ENCODE measurements at places on chromosomes 11 and 22. TPM values are rescaled to one million over a fixed set of nuclear protein-coding genes. Genes with fewer than 3 reads are reported as not detected.

GRCh38 chr11:71181566-71181965 lies 70.8 kb downstream of the SHANK2 start:
- H3K4me1 ChIP-seq = no peaks in the 10 kb centered on the region
- H3K27me3 ChIP-seq = peaks cover 3% of the 10 kb centered on the region
- no peak for DNase-seq
- no peak overlapping the region for H3K4me3 ChIP-seq
- no peaks in the 10 kb centered on the region for H3K36me3 ChIP-seq

DNA sequence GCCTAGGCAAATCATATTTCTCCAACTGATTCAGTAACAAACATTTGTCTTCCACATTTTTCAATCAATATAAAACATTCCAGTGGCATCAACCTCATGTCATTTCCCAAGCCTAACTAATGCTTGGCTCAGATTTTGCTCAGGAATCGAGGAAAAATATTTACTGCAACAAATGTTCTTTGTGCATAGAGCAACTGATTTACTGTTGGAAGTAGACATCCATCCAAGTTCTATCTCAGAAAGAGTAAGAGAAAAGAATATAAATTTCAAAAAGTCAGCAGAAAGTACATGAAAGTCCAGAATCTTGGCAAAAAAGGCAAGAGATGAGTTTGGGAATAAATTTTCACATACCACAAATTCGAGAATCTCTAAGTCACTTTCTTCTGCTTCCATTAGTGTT lies 2245.0 kb upstream of the RAG2 start:
- H3K27me3 ChIP-seq = no peaks in the 10 kb centered on the region
- DNase-seq = no peak
- H3K4me3 ChIP-seq = no peak overlapping the region
- no peaks in the 10 kb centered on the region for H3K4me1 ChIP-seq
- no peaks in the 10 kb centered on the region for H3K36me3 ChIP-seq

DNA sequence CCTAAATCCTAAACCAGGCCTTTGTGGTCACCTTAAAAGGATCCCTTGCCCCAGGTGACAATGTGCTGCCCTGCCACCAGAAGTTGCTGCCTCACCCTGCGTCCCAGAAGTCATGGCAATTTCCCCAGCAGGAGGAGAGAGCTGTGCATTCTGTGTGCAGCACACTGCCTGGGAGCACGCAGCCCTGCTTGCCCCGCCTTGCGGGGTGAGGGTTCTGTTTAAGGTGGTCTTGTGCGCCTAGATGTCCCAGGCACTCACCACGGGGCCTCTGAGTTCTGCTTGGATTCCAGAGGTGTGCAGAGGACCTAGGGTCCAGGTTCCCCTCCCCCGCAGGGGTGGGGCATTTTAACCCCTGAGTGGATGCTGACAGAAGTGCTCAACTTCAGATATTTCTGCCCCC lies 95.0 kb downstream of the GRAMD1B start:
- no peak overlapping the region for H3K27ac ChIP-seq
- no peak overlapping the region for H3K4me3 ChIP-seq
- H3K27me3 ChIP-seq = peaks cover 24% of the 10 kb centered on the region
- H3K36me3 ChIP-seq = no peaks in the 10 kb centered on the region
- H3K4me1 ChIP-seq = no peaks in the 10 kb centered on the region

- H3K4me3 ChIP-seq = no peak overlapping the region
- H3K27ac ChIP-seq = no peak overlapping the region
- no peaks in the 10 kb centered on the region for H3K4me1 ChIP-seq
- no peak for DNase-seq
- H3K27me3 ChIP-seq = no peaks in the 10 kb centered on the region
- H3K36me3 ChIP-seq = no peaks in the 10 kb centered on the region
These were observed 12.6 kb upstream of the MRPL23 start for GRCh38 chr11:1934335-1935155.

GRCh38 chr11:129655247-129655832 lies 160.3 kb upstream of the TMEM45B start:
- no peaks in the 10 kb centered on the region for H3K4me1 ChIP-seq
- H3K27me3 ChIP-seq = no peaks in the 10 kb centered on the region

DNA sequence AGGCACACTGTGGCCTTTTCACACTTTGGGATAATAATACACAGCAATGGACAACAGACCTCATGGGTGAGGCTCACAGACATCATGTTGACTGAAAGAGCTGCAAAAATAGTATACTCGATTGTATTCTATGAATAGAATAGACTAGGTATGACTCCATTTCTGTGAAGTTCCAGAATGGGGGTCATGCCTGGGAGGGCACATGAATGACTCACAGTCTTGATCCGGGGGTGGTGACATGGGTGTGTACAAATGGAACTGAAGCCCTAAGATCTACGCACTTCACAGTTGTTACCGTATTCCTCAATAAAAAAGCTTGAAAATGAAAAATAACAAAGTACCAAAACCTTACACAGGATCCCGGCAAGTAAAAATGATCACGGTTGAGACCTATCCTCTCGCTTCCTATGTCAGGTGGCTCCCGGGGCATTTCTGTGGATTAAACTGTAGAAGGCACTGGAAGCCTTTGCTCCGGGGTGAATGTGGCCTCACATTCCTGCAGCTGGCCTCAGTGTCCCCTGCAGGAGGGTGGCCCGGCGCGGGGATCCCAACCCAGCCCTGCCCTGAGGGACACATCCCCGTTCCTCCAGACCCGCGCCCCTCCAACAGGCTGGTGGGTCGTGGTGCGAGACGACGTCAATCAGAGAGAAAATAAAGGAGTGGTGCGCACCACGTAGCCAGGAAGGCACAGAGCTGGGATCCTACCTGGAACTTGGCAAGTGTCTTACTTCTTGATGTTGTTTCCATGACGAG lies 75.9 kb downstream of the NECTIN1 start:
- DNase-seq = no peak
- H3K4me3 ChIP-seq = no peak overlapping the region
- H3K27me3 ChIP-seq = 0 out of 2 replicates have a peak, but pooled peaks cover 2% of the 10 kb centered on the region
- H3K36me3 ChIP-seq = no peaks in the 10 kb centered on the region
- H3K27ac ChIP-seq = no peak overlapping the region

DNA sequence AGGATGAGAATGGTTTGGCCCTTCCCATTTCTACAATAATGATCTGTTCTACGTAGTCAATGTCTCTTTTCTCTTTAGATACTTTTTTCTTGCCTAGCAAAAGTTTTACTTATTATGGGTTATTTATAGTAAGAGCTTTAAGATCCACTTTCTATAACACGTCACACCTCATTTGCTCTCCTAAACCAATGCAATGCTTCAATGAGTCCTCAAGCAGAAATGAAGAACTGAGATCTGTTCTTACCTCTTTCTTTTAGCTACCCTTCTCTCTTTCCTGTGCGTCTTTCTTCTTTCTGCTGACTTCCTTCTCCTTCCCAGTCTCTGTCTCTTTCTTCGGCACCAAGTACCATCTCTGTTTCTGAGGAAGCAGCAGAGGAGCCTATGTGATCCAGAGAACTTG lies 61.8 kb downstream of the SNX19 start:
- H3K27me3 ChIP-seq = no peaks in the 10 kb centered on the region
- no peaks in the 10 kb centered on the region for H3K4me1 ChIP-seq
- no peak for DNase-seq

DNA sequence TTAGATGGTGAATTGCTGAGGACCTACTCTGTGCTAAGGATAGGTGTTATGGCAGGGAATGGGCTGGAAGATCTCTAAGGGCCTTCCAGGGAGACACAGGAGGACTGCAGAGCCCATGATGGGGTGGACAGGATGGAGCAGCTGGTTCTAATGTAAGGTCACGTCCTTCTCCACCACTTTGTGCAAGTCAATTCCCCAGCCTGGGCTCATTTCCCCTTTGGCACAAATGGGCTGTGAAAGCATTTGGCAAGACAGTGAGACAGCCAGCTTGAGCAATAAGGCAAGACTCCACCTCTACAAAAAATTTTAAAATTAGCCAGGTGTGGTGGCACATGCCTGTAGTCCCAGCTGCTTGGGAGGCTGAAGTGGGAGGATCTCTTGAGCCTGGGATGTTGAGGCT lies 81.4 kb upstream of the THY1 start:
- H3K4me1 ChIP-seq = no peaks in the 10 kb centered on the region
- no peak overlapping the region for H3K4me3 ChIP-seq
- H3K27me3 ChIP-seq = no peaks in the 10 kb centered on the region
- no peaks in the 10 kb centered on the region for H3K36me3 ChIP-seq
- DNase-seq = no peak
- no peak overlapping the region for H3K27ac ChIP-seq

DNA sequence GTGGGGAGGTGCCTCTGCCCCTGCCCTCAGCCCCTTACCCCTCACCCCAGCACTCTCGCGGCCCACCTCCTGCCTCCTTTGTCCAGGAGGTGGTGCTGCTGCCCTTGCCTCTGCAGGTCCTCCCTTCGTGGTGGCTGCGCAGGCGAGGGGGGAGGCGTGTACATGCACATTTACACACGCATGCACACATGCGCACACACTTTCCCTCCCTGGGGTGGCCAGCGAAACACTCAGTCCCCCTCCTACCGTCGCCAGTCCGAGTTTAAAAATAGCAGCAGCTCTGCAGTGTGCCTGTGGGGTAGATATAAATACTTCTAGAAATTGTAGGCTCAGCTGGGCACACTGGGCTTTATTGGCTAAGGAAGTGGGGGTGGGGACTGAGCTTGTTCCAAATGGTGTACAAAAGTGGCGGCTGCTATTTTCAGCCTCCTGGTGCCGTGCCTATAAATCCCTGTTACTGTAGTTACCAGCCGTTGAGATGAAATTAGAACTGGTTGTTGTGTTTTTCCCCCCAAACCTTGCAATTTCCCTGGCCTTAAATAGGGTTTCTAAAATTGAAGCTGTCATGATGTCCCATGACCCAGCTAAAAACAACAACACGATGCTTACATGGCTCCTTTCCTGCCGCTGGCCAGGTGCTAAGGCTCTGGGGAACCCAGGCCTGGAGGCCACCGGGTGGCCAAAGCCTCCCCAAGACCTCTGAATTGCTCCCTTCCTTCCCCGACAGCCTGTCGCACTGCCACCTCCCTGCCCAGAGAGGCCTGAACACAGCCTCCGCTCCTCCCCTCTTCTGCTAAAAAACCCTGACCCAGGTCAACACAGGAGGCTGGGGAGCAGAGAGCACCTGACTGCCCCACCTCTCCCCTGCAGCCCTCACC lies 12.4 kb downstream of the PICK1 start:
- no peaks in the 10 kb centered on the region for H3K27me3 ChIP-seq
- DNase-seq = no peak
- no peaks in the 10 kb centered on the region for H3K36me3 ChIP-seq

- no peak for DNase-seq
- no peak overlapping the region for H3K4me3 ChIP-seq
- H3K36me3 ChIP-seq = no peaks in the 10 kb centered on the region
- H3K4me1 ChIP-seq = 0 out of 2 replicates have a peak, but pooled peaks cover 9% of the 10 kb centered on the region
These were observed 22.4 kb upstream of the SLC22A12 start for GRCh38 chr11:64568584-64569140.

OR8G1 gene
- not detected for total RNA-seq

MTA2 gene
- 163 TPM for total RNA-seq

SBF2 gene
- 65.0 TPM for total RNA-seq
